ENCODE measurements at places on chromosomes 7 and 10.

DNA sequence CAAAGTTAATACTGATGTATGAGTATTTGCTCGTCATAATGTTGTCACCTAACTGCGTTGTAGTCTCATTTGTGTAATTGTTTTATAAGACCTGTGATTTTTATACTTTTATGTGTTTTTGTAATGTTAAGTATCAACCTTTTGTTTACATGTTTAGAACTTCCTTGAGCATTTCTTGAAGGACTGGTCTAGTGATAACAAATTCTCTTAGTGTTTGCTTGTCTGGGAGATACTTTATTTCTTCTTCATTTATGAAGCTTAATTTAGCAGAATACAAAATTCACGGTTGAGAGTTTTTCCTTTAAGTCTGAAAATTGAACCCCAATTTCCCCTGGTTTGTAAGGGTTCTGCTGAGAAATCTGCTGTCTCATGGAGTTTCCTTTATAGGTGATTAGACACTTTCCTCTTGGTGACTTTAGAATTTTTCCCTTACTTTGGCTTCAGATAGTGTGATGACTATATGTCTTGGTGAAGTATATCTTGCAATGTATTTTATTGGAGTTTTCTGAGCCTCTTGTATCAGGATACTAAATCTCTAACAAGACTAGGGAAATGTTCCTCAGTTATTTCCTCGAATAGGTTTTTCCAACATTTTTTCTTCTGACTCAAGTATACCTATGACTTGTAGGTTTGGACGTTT lies 154.9 kb downstream of the WDR11 start:
- DNase-seq = no peak

GRCh38 chr10:17001297-17001744 lies 128.3 kb downstream of the CUBN start:
- DNase-seq = no peak

DNA sequence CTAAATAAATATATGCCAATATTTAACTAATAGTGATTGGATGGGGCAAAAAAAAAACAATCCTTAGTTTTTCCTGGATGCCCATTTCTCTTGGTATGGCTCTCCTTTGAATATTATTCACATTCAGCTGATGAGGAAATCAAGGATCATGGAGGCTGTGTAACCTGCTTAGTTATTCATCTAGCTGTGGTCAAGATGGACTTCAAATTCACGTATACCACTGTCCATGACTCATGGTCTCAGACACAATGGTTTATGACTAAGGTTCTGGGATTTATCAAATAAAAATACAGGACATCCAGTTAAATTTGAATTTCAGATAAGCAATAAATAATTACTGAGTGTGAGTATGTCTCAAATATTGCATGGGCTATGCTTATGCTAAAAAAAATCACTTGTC lies 191.5 kb upstream of the CELF2 start:
- DNase-seq = no peak

GRCh38 chr7:114368492-114368891 lies 46.1 kb upstream of the FOXP2 start:
- DNase-seq = no peak

GRCh38 chr7:111312966-111313365 lies 222.0 kb downstream of the LRRN3 start:
- no peak for DNase-seq

DNA sequence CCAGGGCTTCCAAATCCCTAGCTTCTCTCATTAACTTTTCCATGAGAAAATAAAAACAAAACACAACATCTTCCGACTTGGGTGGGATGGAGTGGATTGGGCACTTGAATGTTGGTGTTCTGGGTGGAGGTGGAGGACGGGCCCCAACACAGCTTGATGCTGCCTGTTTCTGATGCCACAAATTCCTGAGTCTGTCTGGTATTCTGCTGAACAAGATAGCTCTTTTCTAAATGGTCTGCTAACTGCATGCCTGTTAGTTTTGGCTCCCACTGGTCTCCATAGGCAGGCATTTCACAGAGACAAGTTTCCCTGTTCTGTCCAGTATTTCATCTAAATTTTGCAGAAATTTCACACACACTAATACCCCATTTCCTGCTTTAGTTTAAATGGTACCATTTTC lies 160.9 kb upstream of the FZD8 start:
- DNase-seq = no peak

GRCh38 chr10:103835096-103836050 lies 20.0 kb downstream of the SH3PXD2A start:
- peak; percentile 49 for DNase-seq

DNA sequence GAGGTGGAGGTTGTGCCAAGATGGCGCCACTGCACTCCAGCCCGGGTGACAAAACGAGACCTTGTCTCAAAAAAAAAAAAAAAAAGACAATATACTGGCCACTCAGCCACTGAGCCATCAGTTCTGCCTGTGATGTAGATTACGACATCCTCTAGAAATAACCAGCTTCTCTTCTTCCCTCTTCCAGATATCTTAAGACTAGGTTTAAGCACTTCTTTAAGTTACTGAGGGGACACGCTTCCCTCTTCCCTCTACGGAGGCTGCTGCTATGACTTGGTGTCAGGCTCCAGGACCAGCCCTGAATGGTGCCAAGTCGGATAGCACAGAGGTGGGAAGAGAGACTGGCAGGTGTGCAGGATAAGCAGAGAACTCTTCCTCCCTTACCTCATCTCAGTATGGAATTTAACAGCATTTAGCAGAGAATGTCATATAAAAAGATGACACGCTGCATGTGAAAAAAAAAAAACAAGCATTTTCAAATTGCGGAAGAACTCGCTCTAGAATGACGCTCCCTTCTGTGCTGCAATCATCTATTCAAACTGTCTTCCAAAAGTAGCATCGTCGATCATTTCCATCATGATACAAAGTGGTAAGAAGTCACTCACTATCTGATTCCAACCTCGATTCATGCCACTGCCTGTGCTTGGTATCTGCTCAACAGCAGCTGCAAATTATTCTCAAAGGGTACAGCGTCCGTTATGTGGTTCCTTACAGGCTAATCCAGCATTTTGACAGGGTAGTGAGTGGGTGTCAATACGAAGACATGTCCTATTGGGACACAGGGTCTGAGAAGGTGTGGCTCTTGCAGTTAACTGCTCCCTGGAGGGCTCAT lies 13.8 kb downstream of the DAGLB start:
- DNase-seq = no peak

DNA sequence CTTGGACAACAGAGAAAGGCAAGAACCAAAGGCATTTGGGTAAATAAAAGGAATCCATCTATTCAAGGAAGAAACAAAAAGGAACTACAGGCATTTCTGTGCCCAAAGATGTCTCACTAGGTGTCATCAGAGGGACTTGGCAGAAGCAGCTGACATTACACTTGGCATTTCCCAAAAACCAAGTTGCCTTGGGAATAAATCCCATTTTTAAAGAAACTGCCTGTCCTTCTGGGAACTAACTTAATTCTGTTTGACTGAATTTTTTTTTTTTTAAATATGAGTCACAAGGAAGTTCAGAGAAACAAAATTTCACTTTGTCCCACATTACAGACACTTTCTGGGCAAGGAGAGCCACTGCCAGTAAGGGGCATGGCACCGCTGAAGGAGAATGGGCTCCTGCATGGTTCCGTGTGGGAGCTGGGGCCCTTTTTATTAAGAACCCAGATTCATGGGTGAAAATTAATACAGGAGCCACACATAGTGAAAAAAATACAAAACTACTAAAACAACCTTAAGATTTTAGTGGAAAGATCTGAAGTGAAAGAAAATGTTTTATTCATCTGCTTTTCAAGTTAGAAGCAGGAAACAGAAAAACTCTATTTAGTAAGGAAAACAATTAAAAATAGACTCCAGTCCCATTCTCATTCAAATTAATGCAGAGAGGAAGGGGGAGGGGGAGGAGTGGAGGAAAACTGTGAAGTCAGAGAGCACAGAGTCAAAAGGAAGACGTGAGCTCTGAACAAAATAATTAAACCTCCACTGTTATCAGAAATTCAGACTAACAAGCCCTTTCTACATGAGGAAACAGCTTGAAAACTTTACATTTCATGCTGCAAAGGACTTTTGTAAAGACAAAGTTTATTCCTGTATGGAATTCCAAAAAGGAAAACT lies 118.4 kb upstream of the PDLIM1 start:
- no peak for DNase-seq

DNA sequence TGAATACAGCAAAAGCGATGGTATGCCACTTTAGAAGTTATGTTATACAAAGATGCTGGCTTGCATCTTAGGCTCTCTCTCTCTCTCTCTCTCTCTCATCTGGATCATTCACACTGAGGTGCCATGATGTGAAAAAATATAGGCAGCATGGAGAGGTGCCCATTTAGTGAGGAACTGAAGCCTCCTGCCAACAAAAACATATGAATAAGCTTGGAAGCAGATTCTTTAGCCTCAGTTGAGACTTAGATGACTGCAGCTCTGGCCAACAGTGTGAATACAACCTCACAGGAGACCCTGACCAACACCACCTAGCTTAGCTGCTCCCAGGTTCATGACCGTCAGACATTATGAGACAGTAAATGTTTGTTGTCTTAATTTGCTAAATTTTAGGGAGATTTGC lies 560.1 kb upstream of the LRRTM3 start:
- no peak for DNase-seq

DNA sequence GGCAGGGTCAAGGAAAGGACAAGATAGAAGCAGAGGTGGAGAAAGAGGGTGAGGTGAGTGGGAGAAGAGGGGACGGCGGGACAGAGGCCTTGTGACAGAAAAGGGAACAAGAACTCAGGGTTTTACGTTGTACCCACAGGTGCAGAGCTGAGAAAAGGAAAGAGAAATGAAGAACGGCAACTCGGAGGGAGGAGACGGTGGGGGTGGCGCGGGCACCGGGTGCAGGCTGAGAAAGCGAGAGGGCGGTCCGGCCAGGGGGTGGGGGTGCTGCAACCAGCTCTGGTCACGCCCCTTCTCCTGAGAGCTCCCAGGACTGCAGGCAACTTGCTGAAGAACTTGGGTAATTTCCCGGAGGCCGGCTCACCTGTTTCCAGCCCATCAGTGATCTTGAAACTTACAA lies 65.3 kb downstream of the CARD11 start:
- no peak for DNase-seq

DNA sequence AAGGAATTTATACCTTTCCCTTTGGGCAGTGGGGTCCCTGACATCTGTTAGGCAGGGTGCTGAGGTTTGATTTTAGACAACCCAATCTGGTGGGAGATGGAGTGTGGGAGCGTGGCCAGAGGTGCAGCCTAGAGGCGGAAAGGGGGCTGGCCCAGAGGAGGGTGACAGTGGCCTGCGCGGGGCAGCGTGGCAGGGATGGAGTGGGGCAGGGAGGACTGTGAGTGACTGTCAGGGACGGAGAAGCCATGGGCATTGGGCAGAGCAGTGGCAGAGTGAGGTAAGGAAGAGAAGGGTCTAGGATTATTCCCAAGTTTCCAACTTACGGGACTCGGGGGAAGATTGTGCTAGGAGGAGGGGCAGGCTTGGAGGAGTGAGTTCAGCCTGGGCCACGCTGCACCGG lies 181.9 kb downstream of the CCDC3 start:
- no peak for DNase-seq

DNA sequence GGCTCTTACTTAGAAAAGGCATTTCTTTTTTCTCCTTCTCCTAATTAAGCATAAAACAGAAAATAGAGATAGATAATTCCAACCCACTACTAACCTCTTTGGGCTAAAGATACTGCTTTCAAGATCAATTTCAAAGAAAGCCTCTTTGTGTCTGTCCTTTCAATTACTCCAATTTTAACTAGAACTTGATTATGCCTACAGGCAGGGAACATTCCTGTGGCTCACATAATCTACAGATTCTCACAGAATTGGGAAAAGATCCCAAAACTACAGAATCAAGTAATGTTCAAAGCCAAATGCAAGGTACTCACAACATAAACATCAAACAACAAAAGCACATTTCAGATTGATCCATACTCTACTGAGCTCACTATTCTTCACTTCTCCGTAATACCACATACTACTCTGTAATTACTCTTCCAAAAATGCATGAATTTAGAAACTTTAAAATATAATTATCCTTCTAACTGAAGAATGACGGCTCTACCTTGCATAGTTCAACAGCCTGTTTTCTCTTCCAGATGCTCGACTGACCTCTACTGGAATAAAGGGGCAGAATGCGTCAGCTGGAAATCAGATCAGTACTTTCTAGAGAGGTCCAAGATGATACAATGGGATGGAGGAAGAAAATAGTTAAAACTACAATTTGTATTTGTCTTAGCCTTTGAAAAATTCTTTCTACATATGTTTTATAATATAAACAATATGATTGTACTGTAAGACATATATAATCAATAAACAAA lies 3.9 kb downstream of the MTERF1 start:
- no peak for DNase-seq

DNA sequence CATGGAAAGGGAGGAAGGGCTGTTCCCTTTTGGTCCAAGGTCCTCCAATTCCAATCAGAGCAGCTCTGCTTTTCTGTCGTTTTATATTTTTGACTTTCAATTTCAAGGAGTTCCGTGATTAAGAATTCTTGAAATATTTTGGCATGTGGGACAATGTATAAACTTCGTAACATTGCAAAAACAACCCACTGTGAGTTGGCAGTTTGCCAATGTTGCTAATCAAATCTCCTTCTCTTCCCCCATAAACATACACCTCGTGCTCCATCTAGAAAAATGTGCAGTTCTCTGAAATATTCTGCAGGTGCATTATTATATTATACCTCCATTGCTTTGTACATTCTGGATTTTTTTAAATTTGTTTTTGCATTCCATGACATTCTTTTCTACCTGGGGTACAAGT lies 49.8 kb downstream of the POU6F2 start:
- no peak for DNase-seq

Data from fibroblast of skin of left quadriceps (primary cell).